GM03348 (cell line): ENCODE measurements at places on chromosomes 4 and X.

DNA sequence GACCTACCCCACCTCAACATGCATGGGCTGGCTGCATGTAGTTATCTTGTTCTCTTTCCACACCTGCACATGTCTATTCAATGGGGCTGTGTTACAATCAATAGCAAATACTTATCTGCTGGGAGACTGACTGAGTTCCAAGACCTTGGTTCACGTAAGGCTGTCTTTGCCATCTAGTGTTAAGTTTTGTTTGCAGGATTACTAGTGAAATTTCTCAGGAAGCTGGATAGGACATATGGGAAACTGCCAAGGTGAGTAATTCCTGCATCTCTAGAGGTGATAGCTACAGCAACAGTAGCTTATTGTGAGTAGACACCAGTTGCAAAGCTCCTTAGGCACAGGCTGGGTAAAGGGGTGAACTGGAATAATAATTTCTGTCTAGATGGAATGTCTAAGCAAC, 177.5 kb downstream of the ENOX2 start:
- no peak for DNase-seq

- DNase-seq, result no peak
Measured at GRCh38 chrX:20952180-20952579, 422.0 kb upstream of the CNKSR2 start.

- DNase-seq, result no peak
Measured at GRCh38 chr4:144313370-144313769, 172.9 kb upstream of the GYPA start.

DNA sequence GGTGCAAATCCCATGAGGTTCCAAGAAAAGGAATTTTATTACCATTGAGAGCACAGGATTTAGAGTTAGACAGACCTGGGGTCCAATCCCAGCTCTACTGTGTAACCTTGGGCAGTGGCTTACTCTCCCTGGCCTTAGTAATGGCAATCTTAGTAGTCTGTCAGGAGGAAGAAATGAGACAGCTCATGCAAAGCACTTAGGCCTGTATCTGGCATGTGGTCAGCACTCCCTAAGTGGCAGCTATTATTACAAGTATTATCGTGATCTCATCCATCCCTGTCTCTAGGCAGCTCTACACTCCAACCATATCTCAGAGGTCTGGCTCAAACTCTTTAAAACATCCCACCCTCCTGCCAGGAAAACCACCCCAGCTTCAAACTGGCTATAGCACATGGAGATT, 129.6 kb upstream of the NALF2 start:
- no peak for DNase-seq

DNA sequence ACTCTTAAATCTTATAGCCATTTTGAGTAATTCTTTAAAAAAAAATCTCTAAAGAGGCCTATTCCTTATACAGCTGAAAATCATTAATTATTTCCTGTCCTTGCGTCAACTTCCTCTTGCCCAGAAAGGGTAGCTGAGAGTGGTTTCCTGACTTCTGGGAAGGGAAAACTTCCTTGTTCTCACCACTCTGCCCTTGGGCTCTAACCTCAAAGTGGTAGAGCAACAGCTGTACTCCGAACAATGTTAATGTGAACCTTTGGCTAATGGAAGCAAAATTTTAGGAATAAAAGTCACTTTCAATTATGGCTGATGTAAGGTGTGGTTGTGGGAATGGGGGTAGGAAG, 15.3 kb downstream of the KLHL2 start:
- no peak for DNase-seq

GRCh38 chr4:5206016-5206790, 154.9 kb downstream of the STK32B start:
- peak; percentile 89 for DNase-seq

DNA sequence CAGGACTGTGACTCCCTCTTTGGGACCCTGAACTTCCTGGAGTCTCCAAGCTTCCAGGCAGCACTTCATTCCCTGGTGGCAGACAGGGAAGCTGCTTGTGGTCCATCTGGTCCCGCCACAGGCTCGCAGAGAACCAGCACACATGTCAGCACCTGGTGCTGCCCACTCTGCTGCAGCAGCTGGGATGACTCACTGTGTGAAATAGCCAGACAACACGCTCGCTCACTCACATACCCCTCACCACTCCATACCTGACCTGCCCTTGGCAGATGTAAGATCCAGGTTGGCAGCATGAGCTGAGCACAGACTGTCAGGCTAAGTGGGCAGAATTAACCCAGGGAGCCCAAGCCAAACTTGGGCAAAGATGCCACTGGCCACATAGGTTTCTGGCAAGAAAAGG, 613.5 kb downstream of the PCDH18 start:
- DNase-seq, result no peak

DNA sequence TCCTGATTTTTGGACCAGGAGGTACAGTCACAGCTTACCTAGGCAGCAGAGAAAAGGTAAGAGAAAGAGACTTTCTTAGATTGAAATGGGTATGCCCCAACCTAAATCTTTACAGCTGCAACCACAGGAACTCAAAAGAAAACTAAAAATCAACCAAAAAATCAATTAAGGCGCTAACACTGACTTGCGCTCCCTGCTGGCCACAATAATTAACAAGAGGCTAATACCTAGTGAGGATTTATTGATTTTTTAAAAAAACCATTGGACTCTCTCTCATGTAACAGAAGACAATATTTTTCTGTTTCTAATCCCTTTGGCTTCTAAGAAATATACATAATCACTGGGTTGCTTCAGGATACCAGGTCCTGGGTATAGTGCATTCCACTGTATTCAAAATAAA, 153.9 kb upstream of the TENM3 start:
- DNase-seq, result no peak

GRCh38 chrX:148958901-148959300, 458.5 kb downstream of the AFF2 start:
- peak; percentile 7 for DNase-seq

GRCh38 chr4:169312690-169313422, 42.1 kb upstream of the SH3RF1 start:
- no peak for DNase-seq

DNA sequence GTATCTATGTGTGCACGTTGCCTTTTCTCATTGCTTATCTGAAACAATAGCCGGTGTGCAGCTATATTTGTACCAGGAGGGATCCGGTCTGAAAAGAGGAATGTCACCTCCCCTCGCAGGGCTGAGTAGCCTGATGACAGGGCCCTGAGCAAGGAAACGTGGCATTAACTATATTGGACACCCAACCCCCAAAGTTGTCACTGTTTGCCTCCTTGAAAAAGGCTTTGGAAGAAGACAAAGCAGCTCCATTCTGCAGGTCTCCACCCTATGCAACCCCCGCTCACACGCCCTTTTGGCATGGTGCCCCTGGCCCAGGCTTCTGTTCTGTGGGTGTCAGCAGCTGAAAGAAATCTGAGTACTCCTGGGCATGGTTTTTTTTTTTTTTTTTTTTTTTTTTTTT, 8.2 kb downstream of the PRRG3 start:
- peak; percentile 25 for DNase-seq

- no peak for DNase-seq
Measured at GRCh38 chr4:173038192-173038896, 130.3 kb upstream of the GALNT7 start.

- no peak for DNase-seq
Measured at GRCh38 chr4:81954271-81954670, 419.5 kb downstream of the HNRNPD start.

- DNase-seq, result no peak
Measured at GRCh38 chr4:69408451-69408850, 87.3 kb downstream of the UGT2B4 start.

- no peak for DNase-seq
Measured at GRCh38 chr4:140448830-140449229, 21.4 kb upstream of the CLGN start.

GRCh38 chrX:134073341-134073740, 87.9 kb upstream of the GPC3 start:
- DNase-seq, result no peak

GRCh38 chrX:13790206-13791131, 26.4 kb downstream of the GPM6B start:
- no peak for DNase-seq

GRCh38 chrX:17500145-17500579, 125.2 kb downstream of the NHS start:
- DNase-seq, result peak; percentile 29

DNA sequence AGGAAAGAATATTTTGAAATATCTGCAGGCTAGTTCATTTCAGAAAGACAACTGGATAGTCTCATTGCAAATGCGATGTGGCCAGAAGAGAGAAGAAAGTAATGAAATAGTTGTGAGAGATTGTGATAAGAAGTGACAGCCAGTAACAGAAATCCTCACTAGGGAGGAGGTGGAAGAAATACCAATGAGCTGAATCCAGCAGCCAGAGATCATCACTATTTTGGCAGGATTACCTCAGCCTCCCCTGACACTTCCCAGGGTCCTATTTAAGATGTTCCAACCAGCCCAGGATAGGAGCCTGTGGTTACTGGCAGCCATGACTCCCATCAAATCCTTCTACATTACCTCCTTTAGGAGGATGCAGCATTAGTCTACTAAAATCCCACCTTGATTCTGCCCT, 76.7 kb upstream of the ARHGAP24 start:
- DNase-seq, result peak; percentile 53

DNA sequence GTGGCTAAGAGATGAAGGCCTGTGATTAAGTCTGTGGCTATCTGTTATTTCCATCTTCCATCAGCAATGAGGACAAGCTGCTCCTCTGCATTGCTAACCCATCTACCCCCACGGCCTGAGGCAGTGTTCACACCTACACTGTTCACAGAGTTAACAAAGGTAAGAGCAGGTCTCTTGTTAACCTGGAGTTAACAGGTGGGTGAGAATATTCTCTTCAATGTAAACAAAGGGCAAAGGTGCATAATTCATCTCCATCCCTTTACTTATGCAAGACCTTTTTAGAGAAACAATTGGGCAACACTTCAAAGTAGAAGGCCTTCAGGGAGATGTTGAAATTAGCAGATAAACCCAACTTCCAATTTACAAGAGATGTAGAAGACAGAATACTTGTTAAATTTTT, 2.8 kb downstream of the SLC35A2 start:
- DNase-seq, result no peak

GRCh38 chr4:82430964-82431745, 765 bp downstream of the ENOPH1 start:
- peak; percentile 45 for DNase-seq

DNA sequence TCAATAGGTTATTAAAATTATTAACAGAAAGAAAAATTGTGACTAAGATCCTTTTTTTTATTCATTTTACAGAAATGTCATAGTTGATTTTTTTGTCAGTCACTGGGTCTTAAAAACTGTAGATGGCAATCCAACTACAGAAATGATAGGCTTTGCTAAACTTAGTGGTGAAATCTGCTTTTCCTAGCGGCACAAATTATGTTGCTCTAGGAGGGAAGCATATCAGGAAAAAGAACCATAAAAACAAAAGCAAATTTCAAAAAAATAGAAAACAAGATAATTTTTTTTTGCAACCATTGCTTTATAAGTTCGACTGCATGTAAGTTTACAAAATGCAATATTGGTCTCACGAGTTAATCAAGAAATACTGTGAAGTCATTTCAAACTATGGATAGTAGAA, 443.5 kb upstream of the IGFBP7 start:
- no peak for DNase-seq

GRCh38 chr4:86315579-86315978, 44.3 kb downstream of the MAPK10 start:
- no peak for DNase-seq

DNA sequence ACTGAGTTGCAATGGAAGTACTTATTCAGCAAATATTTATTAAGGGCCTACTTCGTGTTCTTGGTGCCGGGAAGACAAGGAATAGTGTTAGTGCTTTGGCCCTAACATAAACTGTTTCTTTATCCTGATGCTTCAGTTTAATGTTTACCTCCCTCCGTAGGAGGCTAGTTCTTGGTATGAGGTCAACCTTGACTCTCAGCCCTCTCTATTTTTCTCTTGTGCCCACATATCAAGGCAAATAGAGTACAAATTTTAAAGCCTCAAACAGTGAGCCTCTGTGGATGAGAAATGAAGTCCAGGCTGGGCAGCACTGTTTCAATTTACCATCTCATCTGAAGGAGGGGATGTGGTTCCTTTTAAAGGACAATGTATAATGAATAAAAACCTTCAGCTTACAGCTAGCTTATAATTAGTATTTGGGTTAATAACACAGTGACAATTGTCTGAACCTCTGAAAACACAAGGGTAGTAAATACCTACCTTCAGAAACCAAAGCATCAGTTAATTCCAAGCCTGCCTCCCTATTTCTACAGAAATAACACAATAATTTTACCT, 68.5 kb downstream of the SH3RF1 start:
- no peak for DNase-seq

DNA sequence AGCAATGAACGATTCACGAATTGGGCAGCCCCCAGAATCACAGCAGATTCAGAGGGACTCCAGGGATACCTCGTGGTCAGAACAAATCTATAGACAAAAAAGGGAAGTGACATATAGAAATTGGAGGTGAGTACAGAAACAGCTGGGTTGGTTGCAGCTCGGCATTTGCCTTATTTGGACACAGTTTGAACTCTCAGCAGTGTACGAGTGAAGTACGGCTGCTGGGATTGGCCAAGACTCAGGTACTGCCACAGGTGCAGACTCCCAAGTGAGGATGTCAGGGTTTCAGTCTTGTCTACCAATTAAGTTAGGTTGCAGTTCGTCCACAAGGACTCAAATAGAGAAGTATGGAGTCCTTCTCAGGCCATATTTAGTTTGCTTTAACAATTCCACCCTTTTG, 28.2 kb downstream of the HTT-AS start:
- no peak for DNase-seq
